Activated CD4-positive, alpha-beta T cell treated with anti-CD3 and anti-CD28 coated beads, Interleukin-2, amount 10 ng/mL, durations not matched to agents 24 days and 14 days (primary cell): ENCODE measurements at places on chromosomes 5 and 9. TPM values are rescaled to one million over a fixed set of nuclear protein-coding genes. Genes with fewer than 3 reads are reported as not detected.

Gene PCDHA11
- not detected in 2 replicates for total RNA-seq

DNA sequence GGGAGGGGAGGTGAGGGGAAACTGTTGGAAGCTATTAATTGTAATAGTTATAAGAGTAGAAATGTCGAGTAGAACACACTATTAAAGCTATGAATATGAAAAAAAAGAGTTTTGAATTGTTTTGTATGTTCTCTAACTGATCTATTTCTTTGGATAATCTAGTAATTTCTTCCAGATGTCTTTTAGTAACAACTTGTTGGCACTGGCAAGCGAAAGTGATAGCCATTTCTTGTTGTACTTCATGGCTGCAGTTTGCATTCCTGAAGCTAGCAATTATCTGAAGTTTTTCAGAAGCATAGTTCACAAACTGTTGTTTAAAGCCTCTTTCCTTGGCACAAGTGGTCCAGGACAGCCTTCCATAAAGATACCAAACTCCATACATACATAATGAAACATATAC lies 49.4 kb upstream of the SPATA31C2 start:
- peaks cover 2% of the 10 kb centered on the region for H3K4me1 ChIP-seq
- H3K36me3 ChIP-seq = no peaks in the 10 kb centered on the region
- H3K27me3 ChIP-seq = peaks cover 48% of the 10 kb centered on the region
- DNase-seq = no peak

- no peaks in the 10 kb centered on the region for H3K4me1 ChIP-seq
- H3K4me3 ChIP-seq = no peak overlapping the region
- no peak for DNase-seq
- H3K27ac ChIP-seq = no peak overlapping the region
- no peaks in the 10 kb centered on the region for H3K27me3 ChIP-seq
These were observed 124.3 kb upstream of the SLC12A2 start for GRCh38 chr5:127959152-127959764.

DNA sequence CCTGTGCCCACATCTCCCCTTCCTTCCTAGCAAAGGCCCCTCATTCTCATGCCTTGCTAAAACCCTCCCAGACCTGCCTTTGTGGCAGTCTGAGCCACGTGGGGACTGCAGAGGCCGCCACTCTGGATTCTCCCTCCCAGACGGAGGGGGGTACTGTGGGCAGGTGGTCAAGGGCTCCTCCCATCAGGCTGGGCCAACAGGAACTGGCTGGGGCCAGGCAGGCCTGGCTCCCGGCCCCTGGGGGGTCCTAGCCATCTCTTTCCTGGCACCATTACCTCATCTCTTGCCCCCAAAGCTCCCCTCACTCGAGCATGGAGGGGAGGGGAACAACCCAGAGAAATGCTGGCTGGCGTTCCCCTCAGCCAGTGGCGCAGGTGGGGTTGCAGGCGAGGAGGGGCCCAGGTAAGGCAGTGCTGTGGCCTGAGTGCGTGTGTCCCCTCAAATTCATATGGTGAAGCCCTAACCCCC lies 88.6 kb downstream of the ZNF354C start:
- H3K27ac ChIP-seq = no peak overlapping the region
- no peaks in the 10 kb centered on the region for H3K27me3 ChIP-seq
- peaks cover 2% of the 10 kb centered on the region for H3K4me1 ChIP-seq
- no peak for DNase-seq
- no peaks in the 10 kb centered on the region for H3K36me3 ChIP-seq

Gene PAPPA
- not detected in 2 replicates for total RNA-seq

DNA sequence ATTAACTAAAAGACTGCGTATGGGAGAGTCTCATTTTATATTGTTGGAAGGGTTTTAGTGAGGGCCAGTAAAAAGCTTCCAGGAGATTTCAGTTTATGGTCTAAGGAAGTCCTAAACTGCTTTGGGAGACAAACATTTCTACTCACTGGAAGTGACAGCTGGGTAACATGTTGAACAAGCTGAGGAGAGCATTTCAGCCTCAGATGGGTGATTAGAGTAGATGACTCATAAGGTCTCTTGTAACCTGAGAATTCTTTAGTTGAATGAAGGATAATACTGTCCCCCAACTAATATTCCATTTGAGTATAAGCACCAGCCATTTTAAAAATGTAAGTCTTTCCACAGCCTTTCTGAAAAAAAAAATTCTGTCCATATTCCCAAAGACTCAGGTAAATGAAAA lies 218.0 kb upstream of the C9orf72 start:
- no peak overlapping the region for H3K27ac ChIP-seq
- H3K36me3 ChIP-seq = no peaks in the 10 kb centered on the region
- H3K27me3 ChIP-seq = peaks cover 7% of the 10 kb centered on the region
- H3K4me3 ChIP-seq = no peak overlapping the region

Gene SMIM33
- total RNA-seq = 0.37 and 0.38 TPM in 2 replicates

Gene SAXO1
- total RNA-seq = not detected in 2 replicates

- H3K4me3 ChIP-seq = no peak overlapping the region
- no peaks in the 10 kb centered on the region for H3K4me1 ChIP-seq
- H3K27me3 ChIP-seq = peaks cover 14% of the 10 kb centered on the region
- DNase-seq = no peak
- H3K27ac ChIP-seq = no peak overlapping the region
These were observed 34.0 kb upstream of the FGF1 start for GRCh38 chr5:142719836-142720370.

DNA sequence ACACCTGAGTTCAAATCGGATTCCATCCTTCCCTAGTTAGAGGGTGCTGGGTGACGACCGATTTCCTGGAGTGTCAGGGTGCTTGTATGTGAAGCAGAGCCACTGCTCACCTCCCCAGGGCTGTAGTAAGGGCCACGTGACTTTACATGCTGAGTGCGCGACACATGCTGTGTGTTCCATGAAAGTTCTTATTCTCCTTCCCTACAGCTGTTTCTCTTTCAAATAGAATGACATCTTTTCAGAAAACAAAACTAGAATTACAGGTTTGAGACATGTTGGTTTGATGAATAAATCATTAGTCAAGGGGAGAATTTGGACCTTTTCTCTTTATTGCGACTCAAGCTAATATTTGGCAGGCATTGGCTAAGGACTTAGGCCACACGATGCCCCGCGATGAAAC lies 113.1 kb downstream of the JMY start:
- no peak for DNase-seq
- H3K27me3 ChIP-seq = peaks cover 1% of the 10 kb centered on the region
- no peak overlapping the region for H3K4me3 ChIP-seq

Gene HOMER1
- 13.8 and 15.0 TPM in 2 replicates for total RNA-seq

DNA sequence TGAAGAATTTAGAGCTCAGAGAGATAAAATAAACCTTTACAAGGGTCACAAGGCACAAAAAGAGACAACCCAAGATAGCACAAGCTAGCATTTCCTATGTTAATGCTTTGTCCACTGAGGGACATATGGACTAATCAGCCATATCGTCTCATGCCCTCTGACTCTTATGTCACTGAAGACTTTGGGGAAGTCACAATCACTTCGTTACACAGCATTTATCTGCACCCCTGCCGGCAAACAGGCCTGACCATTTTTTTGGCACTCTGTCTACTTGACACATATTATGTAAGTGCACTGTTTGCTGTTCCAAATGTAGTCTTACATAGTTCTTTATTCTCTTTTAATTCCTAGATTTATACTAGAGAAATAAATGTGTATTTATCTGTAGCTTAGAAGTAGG lies 13.9 kb upstream of the BNC2 start:
- no peaks in the 10 kb centered on the region for H3K27me3 ChIP-seq
- no peaks in the 10 kb centered on the region for H3K36me3 ChIP-seq
- no peak for DNase-seq

DNA sequence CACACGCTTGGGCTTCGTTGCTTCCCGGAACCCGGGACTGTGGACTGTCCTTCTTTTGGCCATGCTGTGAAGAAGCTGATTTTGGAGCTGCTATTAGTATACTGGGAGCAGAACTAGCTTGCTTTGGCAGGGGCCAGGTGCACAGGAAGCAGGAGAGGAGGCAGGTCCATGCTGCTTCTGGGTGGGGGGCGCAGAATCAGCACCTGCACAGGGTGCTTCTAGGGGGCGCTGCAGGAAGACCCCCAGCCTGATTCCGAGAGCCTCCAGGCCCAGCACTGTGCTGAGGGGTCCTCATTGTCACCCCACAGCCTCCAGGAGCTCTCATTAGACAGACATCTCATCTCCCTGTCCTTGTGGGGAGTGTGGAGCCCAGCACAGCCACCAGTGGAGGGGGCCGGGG lies 252.6 kb upstream of the IRX4 start:
- no peaks in the 10 kb centered on the region for H3K27me3 ChIP-seq
- H3K27ac ChIP-seq = no peak overlapping the region
- H3K4me3 ChIP-seq = no peak overlapping the region
- no peak for DNase-seq

Gene PRDM9
- total RNA-seq = not detected in 2 replicates

GRCh38 chr5:194102-194501 lies 2.8 kb downstream of the LRRC14B start:
- no peaks in the 10 kb centered on the region for H3K36me3 ChIP-seq
- no peak overlapping the region for H3K27ac ChIP-seq
- peaks cover 8% of the 10 kb centered on the region for H3K4me1 ChIP-seq
- DNase-seq = no peak
- H3K4me3 ChIP-seq = no peak overlapping the region

Gene MCC
- total RNA-seq = 1.0 and 1.1 TPM in 2 replicates

Gene CDO1
- total RNA-seq = 0.45 and 0.82 TPM in 2 replicates

DNA sequence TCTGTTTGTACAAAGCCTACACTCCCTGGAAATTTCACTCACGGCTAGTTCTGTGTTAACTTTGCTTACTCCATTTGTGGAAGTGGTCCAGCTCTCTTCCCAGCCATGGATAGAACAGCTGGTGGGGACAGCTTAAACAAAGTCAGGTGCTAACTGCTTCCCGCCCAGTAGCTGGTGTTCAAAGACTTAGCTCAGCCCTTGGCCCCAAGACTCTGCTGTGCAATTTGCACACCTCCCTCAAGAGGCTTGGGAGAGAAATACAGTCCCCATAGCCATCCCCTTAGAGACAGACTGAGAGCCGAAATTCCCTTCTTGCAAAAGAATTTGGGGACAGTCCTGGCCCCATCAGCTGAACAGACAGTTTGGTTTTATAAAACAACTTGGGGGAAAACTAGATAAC lies 73.8 kb upstream of the RAI14 start:
- no peak for DNase-seq
- H3K27me3 ChIP-seq = peaks cover 5% of the 10 kb centered on the region
- no peak overlapping the region for H3K4me3 ChIP-seq
- H3K27ac ChIP-seq = no peak overlapping the region
- H3K36me3 ChIP-seq = no peaks in the 10 kb centered on the region

Gene IFNK
- total RNA-seq = not detected in 2 replicates

Gene MYORG
- 1.4 TPM in 2 replicates for total RNA-seq

DNA sequence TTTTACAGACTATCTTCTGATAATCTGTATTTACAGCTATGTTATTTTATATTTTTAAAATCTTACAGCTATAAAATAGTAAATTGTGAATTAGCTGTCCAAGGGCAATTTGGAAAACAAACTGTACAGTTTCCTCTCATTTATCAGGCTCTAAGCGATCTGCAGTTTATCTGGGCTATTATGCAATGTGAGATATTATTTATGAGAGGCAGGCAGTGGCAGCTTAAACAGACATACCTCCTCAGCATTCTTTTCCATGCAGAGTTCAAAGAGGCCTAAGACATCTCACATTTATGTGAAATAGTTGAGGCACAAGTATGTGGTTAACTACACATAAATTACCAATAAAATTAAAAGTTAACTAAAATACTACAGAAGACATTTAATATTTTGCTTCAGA lies 10.2 kb downstream of the NIPSNAP3B start:
- no peaks in the 10 kb centered on the region for H3K36me3 ChIP-seq
- H3K27ac ChIP-seq = no peak overlapping the region
- H3K4me1 ChIP-seq = no peaks in the 10 kb centered on the region
- H3K27me3 ChIP-seq = peaks cover 13% of the 10 kb centered on the region

Gene MEIKIN
- not detected in 2 replicates for total RNA-seq

DNA sequence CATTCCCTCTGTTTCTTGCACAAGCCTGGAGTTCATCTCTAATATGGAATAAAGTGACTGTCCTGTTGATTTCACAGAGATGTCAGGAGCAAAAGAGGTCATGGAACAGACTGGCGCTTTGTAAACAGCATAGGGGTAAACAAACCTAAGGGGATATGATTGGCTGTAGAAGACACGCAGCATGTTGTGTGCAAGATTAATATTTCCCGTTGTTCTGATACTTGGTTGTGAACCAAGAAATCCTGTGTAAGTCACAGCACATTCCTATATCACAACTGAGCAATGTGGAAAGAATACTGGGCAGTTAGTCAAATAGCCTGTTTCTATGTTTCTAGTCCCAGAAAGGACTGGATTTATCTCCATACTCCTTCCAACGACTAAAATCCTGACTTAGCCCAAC lies 3.2 kb downstream of the ADAMTS12 start:
- no peak overlapping the region for H3K4me3 ChIP-seq
- no peaks in the 10 kb centered on the region for H3K36me3 ChIP-seq
- no peak for DNase-seq

DNA sequence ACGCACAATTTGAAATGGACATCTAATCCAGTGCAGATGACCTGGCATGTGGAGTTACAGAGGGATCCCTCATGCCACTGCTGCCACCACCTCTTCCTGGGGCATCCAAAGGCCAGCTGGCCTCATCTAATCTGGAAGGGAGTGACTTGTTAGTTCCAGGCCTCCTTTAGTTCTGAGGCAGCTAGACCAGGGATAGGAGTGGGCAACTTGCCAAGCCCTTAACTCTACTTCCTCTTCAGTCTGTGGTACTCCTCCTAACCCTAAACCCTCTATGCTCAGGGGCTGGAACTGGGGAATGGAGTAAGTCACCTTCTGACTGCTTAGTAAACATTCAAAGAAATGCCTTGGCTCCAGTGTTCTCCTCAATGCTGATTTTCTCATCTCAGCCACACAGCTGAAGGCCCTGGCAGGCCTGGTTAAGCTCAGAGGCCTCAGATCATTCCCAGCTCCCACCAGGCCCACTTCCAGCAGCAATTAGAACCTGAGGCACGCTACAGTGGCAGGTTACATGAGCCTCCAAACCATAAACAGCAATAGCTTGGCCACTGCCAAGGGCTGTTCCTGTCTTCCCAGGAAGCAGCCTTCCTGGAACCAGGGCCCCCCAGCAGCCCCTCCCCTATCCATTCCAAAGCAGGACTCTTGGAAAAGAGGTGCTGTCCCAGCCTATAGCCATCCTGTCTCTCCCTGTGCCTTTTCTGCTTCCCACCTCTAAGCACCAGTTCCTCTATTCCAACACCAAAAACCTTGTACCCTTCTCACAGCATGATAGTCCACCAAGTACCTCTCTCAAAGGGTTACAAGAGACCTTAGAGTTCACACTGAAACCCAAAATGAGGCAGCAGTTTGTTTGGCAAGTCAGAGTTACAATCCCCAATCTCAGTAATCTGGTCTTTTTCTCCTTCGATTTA lies 2.0 kb downstream of the EIF4EBP3 start:
- peaks cover 43% of the 10 kb centered on the region for H3K4me1 ChIP-seq
- peak overlapping the region; percentile 70 for H3K27ac ChIP-seq
- DNase-seq = no peak
- no peaks in the 10 kb centered on the region for H3K27me3 ChIP-seq

DNA sequence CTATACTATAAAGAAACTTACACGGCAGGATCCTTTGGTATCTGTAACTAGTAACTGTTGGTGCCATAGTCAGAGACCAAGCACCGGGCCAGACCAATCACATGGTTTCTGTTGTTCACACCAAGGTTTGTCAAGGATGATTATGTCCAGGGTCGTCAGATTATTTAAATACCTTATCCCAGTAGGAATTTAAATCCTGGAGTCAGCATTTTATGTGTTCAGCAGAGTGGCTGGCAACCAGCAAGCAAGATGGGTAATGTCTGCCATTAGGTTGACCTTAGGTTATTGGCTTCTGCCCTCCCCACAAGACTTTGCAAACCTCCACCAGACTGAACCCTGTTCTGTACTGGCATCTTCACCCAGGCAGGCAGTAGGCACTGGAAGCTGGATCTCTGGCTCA lies 39.3 kb upstream of the TMOD1 start:
- no peaks in the 10 kb centered on the region for H3K27me3 ChIP-seq
- H3K4me1 ChIP-seq = no peaks in the 10 kb centered on the region
- no peak overlapping the region for H3K4me3 ChIP-seq
- peaks cover 4% of the 10 kb centered on the region for H3K36me3 ChIP-seq
- no peak overlapping the region for H3K27ac ChIP-seq
- DNase-seq = peak; percentile 29

Gene GPRIN1
- total RNA-seq = 3.7 TPM in 2 replicates
